ENCODE measurements at places on chromosomes 3 and 15. TPM values are rescaled to one million over a fixed set of nuclear protein-coding genes. Genes with fewer than 3 reads are reported as not detected.

TRA2B gene
- total RNA-seq = 71.8 TPM

SI gene
- not detected for total RNA-seq

RHOV gene
- total RNA-seq = not detected

SLC35G2 gene
- 8.2 TPM for total RNA-seq

SPINT1 gene
- total RNA-seq = 1.3 TPM

- DNase-seq = no peak
Observed at GRCh38 chr3:49628249-49628648, 45.9 kb upstream of the APEH start.

GRCh38 chr3:81726735-81727134 lies 34.7 kb downstream of the GBE1 start:
- no peak for DNase-seq

- DNase-seq = no peak
Observed at GRCh38 chr3:99534951-99535704, 103.3 kb upstream of the COL8A1 start.

- DNase-seq = no peak
Observed at GRCh38 chr15:92903631-92903965, 3.5 kb downstream of the CHD2 start.

Measured in left cardiac atrium (tissue), 4 donors.